Activated CD4-positive, alpha-beta T cell treated with anti-CD3 and anti-CD28 coated beads for 1 hour (primary cell): ENCODE measurements at places on chromosomes 13 and 19.

- no peak for DNase-seq
These were observed 43.2 kb downstream of the N4BP2L2 start for GRCh38 chr13:32495429-32495828.

GRCh38 chr19:1225440-1226226, 12.2 kb downstream of the CBARP start:
- DNase-seq, result no peak

- DNase-seq, result no peak
These were observed 9.1 kb downstream of the ZMYM2 start for GRCh38 chr13:19967621-19968020.

GRCh38 chr13:60273971-60274527, 110.3 kb upstream of the DIAPH3 start:
- no peak for DNase-seq

DNA sequence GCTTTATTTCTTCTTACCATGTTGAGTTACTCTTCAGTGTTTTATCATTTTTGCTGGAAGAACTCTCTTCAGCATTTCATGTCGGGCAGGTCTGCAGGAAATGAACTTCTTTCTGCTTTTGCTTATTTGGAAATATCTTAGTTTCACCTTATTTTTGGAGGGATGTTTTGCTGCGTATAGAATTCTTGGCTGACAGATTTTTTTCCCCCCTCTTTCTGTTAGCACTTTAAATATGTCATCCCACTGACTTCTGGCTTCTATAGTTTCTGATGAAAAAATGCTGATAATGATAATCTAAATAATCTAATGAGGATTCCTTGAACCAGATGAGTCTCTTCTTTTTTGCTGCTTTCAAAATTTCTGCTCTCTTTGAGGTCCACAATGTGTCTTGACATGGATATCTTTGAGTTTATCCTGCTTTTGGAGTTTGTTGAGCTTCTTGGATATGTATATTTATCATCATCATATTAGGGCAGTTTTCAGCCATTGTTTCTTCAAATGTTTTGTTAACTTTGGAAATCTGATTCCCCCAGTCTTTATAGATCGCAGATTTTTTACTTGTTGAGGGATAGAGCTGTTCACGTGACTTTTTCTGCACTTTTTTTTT, 20.4 kb downstream of the ZMYM2 start:
- no peak for DNase-seq

DNA sequence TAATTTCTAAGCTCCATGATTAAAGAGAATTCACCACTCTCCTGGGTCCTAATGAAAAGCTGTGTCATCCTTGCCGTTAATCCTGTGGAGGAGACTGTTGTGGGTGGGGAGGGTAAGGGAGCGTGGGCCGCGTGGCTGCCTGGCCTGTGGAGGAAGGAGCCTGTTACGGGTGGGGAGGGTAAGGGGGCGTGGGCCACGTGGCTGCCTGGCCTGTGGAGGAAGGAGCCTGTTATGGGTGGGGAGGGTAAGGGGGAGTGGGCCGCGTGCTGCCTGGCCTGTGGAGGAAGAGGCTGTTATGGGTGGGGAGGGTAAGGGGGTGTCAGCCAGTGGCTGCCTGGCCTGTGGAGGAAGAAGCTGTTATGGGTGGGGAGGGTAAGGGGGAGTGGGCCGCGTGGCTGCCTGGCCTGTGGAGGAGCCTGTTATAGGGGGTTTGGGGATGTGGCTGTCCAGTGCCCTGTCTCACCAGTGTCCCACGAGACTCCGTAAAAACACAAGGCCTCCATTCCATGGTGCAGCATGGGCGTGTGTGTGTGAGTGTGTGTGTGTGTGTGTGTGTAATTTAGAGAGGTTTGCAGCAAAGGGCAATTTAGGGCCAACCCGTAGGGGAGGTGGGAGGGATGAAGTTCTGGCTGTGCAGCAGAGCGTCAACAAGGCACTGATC, 15.6 kb upstream of the DCUN1D2 start:
- DNase-seq, result no peak

DNA sequence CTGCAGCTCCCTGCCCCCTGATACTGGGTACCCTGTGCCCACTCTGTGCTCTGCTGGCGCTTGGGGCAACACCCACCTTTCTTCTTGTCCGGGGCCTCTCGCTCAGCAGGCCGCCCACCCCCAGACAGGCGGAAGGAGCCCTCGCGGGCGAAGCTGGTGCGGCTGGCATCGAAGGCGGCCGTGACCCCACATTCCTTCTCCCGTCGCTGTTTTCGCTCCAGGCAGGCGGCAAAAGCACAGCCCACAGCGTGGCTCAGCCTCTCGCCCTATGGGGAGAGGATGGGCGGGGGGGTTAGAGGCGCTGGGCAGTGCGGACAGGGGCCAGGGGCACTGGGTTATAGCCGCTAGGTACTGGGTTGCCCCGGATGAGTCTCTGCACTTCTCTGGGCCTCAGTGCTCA, 13.3 kb downstream of the NUMBL start:
- DNase-seq, result no peak
